ENCODE measurements at places on chromosomes 6 and 20.

GRCh38 chr6:26214803-26215584, 127.8 kb downstream of the HFE start:
- DNase-seq = no peak
- no peaks in the 10 kb centered on the region for H3K27me3 ChIP-seq
- no peaks in the 10 kb centered on the region for H3K36me3 ChIP-seq
- H3K4me3 ChIP-seq = no peak overlapping the region

GRCh38 chr20:53642196-53643030, 48.8 kb upstream of the ZNF217 start:
- no peaks in the 10 kb centered on the region for H3K27me3 ChIP-seq
- H3K4me3 ChIP-seq = peak overlapping the region; percentile 51
- no peaks in the 10 kb centered on the region for H3K36me3 ChIP-seq
- H3K27ac ChIP-seq = peak overlapping the region; percentile 97
- peak; percentile 66 for DNase-seq
- H3K4me1 ChIP-seq = peaks cover 12% of the 10 kb centered on the region

DNA sequence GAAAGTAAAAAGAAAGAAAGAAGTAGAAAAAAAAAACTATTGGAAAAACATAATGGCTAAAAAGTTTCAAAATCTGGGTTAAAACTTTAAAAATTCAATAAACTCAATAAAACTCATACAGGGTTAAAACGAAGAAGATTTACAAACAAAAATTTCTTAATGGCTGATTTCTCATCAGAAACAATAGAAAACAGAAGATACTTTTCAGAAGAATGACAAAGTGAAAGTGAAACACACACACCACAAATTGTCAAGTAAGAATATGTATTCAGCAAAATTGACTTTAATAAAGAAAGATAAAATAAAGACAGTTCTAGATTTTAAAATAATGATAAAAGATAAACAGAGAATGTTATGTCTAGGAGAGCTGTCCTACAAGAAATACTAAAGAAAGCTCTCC, 618.9 kb upstream of the GJE1 start:
- H3K27me3 ChIP-seq = no peaks in the 10 kb centered on the region
- H3K4me1 ChIP-seq = peaks cover 12% of the 10 kb centered on the region
- peak overlapping the region; percentile 77 for H3K27ac ChIP-seq
- no peak for DNase-seq
- peak overlapping the region; percentile 35 for H3K4me3 ChIP-seq

DNA sequence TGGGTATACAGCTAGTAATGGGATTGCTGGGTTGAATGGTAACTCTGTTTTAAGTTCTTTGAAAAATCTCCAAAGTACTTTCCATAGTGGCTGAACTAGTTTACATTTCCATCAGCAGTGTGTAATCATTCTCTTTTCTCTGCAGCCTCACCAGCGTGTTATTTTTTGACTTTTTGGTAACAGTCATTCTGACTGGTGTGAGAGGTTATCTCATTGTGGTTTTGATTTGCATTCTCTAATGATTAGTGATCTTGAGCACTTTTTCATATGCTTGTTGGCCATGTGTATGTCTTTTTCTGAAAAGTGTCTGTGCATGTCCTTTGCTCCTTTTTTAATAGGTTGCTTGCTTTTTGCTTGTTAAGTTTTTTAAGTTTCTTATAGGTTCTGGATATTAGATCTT, 194.2 kb upstream of the PHACTR1 start:
- no peak for DNase-seq
- H3K36me3 ChIP-seq = no peaks in the 10 kb centered on the region
- no peaks in the 10 kb centered on the region for H3K4me1 ChIP-seq

DNA sequence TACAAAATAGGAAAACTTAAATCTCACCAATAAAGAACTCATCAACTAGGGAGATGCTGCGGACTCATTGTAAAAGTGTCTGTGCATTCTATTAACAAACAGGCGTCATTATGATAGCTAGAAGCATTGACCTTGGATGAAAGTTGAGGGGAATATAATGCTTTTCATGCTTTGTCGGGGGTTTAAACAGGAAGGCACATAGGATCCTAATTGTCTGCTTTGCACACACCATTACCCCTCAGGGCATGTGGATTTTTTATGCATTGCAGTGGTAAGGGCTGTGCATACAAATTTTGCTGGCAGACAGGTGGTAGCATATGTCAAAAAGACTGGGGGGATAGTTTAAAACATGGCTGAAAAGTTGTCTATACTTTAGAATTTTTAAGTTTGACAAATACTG, 447.9 kb upstream of the PLCB4 start:
- H3K27ac ChIP-seq = no peak overlapping the region
- no peak overlapping the region for H3K4me3 ChIP-seq
- no peaks in the 10 kb centered on the region for H3K4me1 ChIP-seq
- DNase-seq = no peak
- no peaks in the 10 kb centered on the region for H3K27me3 ChIP-seq

GRCh38 chr6:43129434-43130194, 41.5 kb upstream of the SRF start:
- H3K4me1 ChIP-seq = peaks cover 24% of the 10 kb centered on the region
- DNase-seq = peak; percentile 65
- no peaks in the 10 kb centered on the region for H3K27me3 ChIP-seq
- no peak overlapping the region for H3K4me3 ChIP-seq
- peak overlapping the region; percentile 57 for H3K27ac ChIP-seq

GRCh38 chr6:36089048-36089447, 41.3 kb upstream of the MAPK13 start:
- no peak overlapping the region for H3K4me3 ChIP-seq
- no peak for DNase-seq
- H3K36me3 ChIP-seq = peaks cover 49% of the 10 kb centered on the region
- H3K27me3 ChIP-seq = no peaks in the 10 kb centered on the region
- H3K27ac ChIP-seq = no peak overlapping the region

- H3K27ac ChIP-seq = no peak overlapping the region
- H3K4me3 ChIP-seq = no peak overlapping the region
- DNase-seq = no peak
These were observed 147.2 kb downstream of the DOK5 start for GRCh38 chr20:54622333-54623295.

DNA sequence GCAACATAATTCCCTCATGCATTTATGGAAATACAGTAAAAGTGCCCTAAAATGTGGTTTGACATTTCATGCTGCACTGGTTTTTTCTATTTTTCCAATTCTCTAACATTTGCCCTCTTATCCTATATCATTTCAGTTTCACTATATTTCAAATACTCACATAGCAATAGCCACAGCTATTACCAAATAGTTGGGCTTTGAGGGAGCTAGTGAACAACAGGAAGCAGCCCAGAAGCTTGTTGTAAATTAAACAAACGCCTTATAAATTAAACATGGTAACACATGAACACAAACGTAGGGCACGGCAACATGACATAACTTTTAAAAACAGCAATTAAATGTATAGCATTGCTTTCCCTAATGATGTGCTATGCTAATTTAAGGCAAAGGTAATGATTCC, 469.0 kb downstream of the CDC5L start:
- DNase-seq = no peak
- H3K27me3 ChIP-seq = no peaks in the 10 kb centered on the region
- H3K4me1 ChIP-seq = peaks cover 8% of the 10 kb centered on the region
- H3K4me3 ChIP-seq = no peak overlapping the region
- no peaks in the 10 kb centered on the region for H3K36me3 ChIP-seq

- peaks cover 23% of the 10 kb centered on the region for H3K4me1 ChIP-seq
- H3K27ac ChIP-seq = no peak overlapping the region
- no peaks in the 10 kb centered on the region for H3K27me3 ChIP-seq
- no peak overlapping the region for H3K4me3 ChIP-seq
- no peaks in the 10 kb centered on the region for H3K36me3 ChIP-seq
These were observed 277.1 kb downstream of the KHDC1L start for GRCh38 chr6:72948153-72948552.

GRCh38 chr6:34973547-34974248, 84.6 kb downstream of the ANKS1A start:
- DNase-seq = no peak
- no peak overlapping the region for H3K27ac ChIP-seq
- H3K27me3 ChIP-seq = no peaks in the 10 kb centered on the region
- H3K4me1 ChIP-seq = no peaks in the 10 kb centered on the region
- no peak overlapping the region for H3K4me3 ChIP-seq

DNA sequence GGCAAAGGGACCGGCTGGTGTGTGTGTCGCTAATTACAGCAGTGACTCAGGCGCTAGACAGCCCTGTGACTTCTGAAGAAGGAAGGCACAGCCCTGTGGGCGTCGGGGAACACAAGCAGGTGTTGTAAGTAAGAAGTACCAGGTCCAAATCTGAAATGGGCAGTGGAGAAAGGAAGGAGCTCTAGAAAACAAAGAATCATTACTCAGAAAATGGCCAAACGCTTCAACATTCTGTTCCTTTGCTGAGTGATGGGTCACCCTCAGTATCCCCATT, 106.8 kb downstream of the PXDC1 start:
- H3K4me3 ChIP-seq = no peak overlapping the region
- H3K27ac ChIP-seq = no peak overlapping the region
- peaks cover 7% of the 10 kb centered on the region for H3K36me3 ChIP-seq
- H3K27me3 ChIP-seq = no peaks in the 10 kb centered on the region
- peaks cover 7% of the 10 kb centered on the region for H3K4me1 ChIP-seq

GRCh38 chr6:108363889-108364313, 69.0 kb downstream of the AFG1L start:
- peak overlapping the region; percentile 17 for H3K4me3 ChIP-seq
- H3K4me1 ChIP-seq = peaks cover 5% of the 10 kb centered on the region
- no peaks in the 10 kb centered on the region for H3K27me3 ChIP-seq
- H3K36me3 ChIP-seq = no peaks in the 10 kb centered on the region

DNA sequence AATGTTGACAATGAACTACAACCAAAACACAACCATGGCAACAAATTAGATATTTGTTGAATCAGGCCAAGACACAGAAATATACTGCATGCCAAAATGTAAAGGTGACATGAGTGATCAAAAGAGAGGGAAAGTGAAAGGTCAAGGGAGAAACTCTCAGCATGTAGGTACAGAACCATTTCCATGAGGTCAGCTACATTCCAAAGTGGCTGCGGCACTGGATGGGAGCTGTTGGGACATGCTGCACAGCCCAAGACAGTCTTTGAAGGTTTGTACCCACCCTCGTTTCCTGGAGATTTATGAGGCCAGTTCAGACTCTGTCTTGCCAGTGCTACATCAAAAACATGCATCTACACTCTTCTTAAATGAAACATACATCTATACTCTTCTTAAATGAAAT, 579.9 kb downstream of the BMP2 start:
- H3K4me3 ChIP-seq = no peak overlapping the region
- H3K36me3 ChIP-seq = no peaks in the 10 kb centered on the region
- H3K27ac ChIP-seq = no peak overlapping the region
- H3K27me3 ChIP-seq = no peaks in the 10 kb centered on the region
- peaks cover 6% of the 10 kb centered on the region for H3K4me1 ChIP-seq
- peak; percentile 75 for DNase-seq

DNA sequence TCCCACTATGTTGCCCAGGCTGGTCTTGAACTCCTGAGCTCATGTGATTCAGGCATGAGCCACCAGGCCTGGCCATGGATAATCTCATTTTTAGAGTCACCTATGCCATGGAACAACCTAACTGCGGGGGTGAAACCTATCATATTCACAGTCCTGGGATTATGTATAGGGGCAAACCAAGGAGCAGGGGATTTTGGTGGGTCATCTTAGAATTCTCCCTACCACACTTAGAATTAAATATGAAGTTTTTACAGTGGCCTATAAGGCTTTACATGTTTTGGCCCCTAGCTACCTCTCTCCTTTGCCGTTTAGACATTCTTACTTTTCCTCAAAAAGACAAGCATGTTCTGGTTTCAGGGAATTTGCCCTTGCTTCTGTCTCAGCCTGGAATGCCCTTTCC, 20.6 kb upstream of the VEGFA start:
- no peak for DNase-seq
- H3K4me1 ChIP-seq = no peaks in the 10 kb centered on the region
- no peak overlapping the region for H3K27ac ChIP-seq
- H3K4me3 ChIP-seq = no peak overlapping the region
- no peaks in the 10 kb centered on the region for H3K36me3 ChIP-seq
- peaks cover 26% of the 10 kb centered on the region for H3K27me3 ChIP-seq

DNA sequence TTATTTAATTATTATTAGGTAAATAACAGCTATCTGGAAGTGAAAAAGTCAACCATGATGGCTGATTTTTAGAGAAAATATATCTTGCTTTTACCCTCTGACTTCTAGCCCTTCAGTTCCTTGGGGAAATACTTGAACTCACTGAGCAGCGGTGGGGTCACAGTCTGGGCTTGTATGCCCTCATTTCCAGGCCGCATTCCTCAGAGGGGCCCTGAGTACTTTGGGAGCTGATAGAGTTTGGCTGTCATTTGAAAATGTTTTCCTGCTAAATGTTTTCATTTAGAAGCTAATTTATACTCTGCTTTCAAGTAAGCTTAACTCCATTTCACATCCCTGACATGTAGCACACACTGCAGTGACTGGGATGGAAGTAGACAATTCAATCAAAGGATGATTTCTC, 1028.5 kb downstream of the KIF16B start:
- H3K27ac ChIP-seq = no peak overlapping the region
- H3K36me3 ChIP-seq = no peaks in the 10 kb centered on the region
- no peak overlapping the region for H3K4me3 ChIP-seq
- H3K27me3 ChIP-seq = no peaks in the 10 kb centered on the region

GRCh38 chr20:8766868-8767390, 302.0 kb upstream of the PLCB4 start:
- peaks cover 7% of the 10 kb centered on the region for H3K4me1 ChIP-seq
- DNase-seq = no peak
- no peak overlapping the region for H3K27ac ChIP-seq
- H3K36me3 ChIP-seq = no peaks in the 10 kb centered on the region
- H3K4me3 ChIP-seq = no peak overlapping the region
- no peaks in the 10 kb centered on the region for H3K27me3 ChIP-seq

DNA sequence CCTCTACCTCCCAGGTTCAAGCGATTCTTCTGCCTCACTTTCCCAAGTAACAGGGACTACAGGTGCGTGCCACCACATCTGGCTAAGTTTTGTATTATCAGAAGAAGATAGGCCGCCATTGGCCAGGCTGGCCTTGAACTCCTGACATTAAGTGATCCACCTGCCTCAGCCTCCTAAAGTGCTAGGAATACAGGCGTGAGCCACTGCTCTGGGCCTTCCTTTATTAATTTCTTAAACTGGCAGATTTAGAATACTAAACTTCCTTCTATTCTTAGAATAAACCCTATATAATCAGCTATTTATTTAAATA, 86.6 kb downstream of the HFE start:
- peaks cover 13% of the 10 kb centered on the region for H3K36me3 ChIP-seq
- peak overlapping the region; percentile 87 for H3K27ac ChIP-seq
- peaks cover 36% of the 10 kb centered on the region for H3K4me1 ChIP-seq
- DNase-seq = no peak

DNA sequence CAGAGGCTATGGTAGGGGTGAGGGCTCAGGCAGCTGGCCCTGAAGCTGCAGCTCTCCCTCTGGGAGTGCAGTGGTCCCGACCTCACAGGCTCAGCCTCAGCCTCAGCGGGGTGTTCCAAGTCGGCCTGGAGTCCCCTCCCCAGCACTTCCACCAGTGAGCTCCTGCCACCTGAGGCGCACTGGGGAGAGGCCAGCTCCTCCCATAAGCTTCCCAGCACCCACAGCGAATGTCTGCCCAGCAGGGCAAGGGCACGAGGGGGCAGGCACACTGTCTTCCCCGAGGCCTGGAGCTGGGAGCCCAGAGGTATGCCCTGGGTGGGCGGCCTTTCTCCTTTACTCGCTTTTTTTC, 53.2 kb upstream of the SLCO4A1 start:
- H3K27me3 ChIP-seq = peaks cover 16% of the 10 kb centered on the region
- peaks cover 11% of the 10 kb centered on the region for H3K4me1 ChIP-seq
- H3K27ac ChIP-seq = no peak overlapping the region
- H3K36me3 ChIP-seq = no peaks in the 10 kb centered on the region

GRCh38 chr6:43985329-43985728, 141.9 kb downstream of the MRPL14 start:
- no peaks in the 10 kb centered on the region for H3K27me3 ChIP-seq
- H3K27ac ChIP-seq = no peak overlapping the region
- no peaks in the 10 kb centered on the region for H3K36me3 ChIP-seq
